ENCODE measurements at places on chromosomes 6 and 20.

GRCh38 chr20:48910347-48910781, 11.1 kb upstream of the ARFGEF2 start:
- no peak for DNase-seq

GRCh38 chr6:53293691-53294090, 55.1 kb downstream of the ELOVL5 start:
- no peak for DNase-seq

DNA sequence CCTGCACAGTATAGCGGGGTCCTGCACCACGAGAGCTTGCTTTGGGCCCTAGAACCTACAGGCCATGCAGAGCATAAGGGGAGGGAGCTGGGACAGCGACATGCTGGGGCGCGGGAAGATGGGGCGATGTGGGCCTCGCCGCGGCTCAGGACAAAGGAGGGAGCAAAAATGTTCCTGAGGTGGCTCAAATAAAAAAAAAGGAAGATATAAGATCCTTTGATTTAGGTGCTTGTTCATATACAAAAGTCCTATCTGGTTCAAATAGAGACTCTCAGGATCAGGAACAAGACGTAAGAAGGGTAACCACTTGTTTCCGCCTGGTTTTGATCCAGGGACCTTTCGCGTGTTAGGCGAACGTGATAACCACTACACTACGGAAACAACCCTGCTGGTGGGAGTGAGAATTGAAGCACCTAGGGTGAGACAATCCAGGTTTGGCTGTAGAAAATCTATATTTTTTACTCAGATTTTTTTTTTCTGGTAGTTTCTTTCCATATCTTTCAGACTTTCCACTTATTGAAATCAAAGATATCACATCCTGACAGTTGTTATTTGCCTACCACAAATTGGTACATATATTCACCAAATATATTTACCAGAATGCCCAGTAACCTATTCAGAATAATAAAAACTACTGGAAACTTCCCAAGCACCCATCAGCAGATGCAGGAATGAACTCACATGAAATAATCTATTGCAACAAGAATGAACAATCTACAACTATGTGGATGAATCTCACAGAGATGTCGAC, 177.9 kb upstream of the ZNF184 start:
- DNase-seq: no peak

GRCh38 chr6:130482645-130483390, 117.0 kb downstream of the TMEM200A start:
- no peak for DNase-seq

DNA sequence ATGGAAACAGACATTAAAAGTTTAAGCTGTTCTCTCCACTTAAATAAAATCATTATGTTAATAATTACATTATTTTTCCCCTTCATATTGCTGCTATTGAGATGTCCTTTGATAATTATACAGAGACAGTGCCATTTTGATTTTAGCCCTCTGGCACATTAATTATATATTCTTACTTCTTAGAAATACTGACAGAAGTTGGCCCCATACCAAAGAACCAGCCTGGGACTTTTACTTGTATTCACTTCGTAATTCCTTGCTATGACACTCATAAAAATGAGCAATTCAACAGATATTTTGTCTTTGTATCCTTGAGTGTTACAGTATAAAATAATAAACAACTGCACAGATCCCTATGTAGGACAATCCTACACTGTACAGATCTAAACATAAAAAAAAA, 743.7 kb downstream of the TBC1D32 start:
- no peak for DNase-seq

DNA sequence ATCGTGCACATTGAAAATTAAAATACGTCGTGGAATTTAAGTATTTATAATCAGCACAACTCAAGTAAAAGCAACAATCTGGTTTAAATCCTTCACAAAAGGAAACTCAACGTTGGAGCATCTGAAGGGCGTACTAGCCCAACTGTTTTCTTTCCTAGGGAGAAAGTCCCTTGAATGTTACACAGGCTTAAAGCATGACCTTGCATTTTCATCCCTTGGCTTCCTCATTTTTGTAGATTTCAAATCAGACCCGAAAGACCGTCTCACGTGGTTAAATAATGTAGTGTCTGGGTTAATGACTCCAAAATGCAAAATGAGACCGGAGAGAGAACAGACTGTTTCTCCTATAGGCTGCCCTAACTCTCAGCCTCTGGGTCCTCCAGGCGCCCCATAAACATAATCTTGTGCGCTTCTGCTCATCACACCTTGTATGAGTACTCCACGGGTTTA, 249.2 kb upstream of the RREB1 start:
- DNase-seq: no peak

DNA sequence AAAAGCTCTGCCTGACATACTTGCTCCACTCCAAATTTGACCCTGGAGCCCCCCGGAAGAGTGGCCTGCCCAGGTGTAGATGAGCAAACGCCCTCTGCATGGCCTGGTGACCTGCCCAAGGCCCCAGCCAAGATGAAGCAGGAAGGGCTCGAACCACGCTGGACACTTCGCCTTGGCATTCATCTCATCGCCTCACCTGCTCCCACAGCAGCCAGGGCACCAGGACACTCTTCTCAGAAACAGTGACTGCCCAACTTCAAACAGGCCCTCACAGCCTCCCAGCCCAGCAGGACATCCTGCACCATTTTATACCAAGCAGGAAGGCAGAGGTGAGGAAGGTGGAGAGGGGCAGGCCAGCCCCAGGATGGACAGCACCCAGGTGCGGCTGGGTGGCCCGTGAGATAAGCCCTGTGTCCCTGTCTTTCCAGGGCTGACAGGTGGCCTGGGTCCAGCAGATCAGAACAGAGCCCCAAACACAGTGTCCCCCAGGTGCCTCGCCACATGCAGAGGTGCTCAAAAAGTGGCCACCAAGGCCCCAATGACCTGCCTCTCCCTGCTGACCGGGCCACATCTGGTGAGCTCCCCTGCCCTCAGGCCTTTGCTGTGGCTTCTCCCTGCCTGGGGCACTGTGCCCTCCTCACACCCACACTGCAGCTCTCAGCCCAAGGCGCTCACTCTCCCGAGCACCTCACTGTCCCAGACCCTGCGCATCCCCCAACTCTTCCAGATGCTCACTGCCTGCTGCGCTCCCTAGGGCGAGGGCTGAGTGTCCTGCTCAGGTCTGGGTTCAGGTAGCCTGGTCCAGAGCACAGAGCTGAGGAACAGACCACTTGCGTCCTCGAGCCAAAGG, 7.2 kb downstream of the ACSS1 start:
- no peak for DNase-seq

- DNase-seq: no peak
Observed at GRCh38 chr6:122408240-122408639, 8.8 kb downstream of the HSF2 start.

DNA sequence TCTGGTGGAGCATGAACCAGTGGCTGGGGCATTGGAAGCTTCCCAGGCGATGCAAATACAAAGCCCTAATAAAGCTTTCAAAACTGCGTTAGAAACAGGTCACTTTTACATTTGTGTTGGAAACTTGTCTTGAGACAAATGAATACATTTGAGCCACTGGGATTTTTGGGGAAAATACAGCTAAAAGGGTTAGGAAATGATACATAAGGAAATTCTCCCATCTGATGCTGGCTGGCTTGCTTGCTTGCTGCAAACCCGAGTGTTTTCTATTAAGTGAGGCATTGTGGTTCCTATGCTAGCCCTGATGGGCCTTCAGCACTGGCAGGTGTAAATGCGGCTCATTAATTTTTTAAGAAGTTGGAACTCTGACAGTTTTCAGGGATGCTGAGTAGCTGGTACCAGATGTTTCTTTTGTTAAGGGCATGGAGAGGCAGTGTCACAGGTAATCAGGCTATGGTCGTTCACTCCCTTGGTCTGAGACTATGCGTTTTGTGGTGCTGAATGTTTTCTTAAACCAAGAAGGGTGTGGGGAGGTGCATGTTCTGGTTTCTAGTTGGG, 35.2 kb downstream of the RREB1 start:
- DNase-seq: no peak

GRCh38 chr6:138752017-138752416, 21.6 kb upstream of the CCDC28A start:
- no peak for DNase-seq

DNA sequence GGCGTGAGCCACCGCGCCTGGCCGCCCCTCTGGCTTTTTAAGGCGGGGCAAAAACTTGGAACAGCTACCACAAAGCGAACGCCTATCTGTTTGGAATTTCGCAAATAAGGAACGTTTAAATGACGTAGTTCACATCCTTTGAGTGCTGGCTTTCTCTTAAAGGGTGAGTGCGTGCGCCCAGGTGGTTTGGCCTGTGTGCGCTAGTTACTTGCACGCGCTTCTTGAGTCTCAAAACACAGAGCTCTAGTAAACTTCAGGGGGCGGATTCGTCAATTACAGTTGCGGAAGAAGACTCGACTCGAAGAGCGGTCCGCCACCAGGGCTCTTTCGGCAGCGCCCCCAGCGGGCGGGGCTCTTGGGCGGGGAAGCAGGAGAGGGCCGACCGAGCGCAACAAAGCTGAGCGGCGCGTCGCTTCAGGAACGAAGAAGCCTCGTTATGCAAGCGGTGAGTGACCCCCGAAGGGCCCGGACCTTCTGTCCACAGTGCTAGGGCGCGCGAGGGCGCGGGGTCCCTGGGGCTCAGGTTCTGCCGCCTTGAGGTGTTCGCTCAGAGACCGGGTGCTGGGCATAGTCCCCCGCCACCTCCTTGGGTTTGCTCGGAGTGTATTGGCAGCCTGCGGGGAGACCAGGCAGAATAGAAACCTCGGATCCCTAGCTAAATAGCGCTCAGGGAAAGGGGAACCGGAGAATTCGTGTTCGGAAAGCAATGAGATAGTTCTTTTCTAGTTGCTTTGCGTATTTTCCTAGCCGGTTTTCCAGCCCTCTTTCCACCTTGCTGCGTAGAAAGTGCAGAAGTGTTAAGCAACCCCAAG, at the start of gene SYCP2L:
TSS of gene SYCP2L (plus strand) at position 362 of the 812 bp plus-strand sequence. CDS start at position 437, 75 bp downstream.
- DNase-seq: no peak

- DNase-seq: no peak
Observed at GRCh38 chr20:58599966-58600365, 51.1 kb upstream of the STX16 start.

GRCh38 chr6:90195094-90195829, 101.4 kb downstream of the BACH2 start:
- DNase-seq: no peak

- no peak for DNase-seq
Observed at GRCh38 chr6:7267466-7268091, 45.4 kb downstream of the SSR1 start.

- no peak for DNase-seq
Observed at GRCh38 chr20:5797843-5798462, 47.8 kb downstream of the SHLD1 start.

DNA sequence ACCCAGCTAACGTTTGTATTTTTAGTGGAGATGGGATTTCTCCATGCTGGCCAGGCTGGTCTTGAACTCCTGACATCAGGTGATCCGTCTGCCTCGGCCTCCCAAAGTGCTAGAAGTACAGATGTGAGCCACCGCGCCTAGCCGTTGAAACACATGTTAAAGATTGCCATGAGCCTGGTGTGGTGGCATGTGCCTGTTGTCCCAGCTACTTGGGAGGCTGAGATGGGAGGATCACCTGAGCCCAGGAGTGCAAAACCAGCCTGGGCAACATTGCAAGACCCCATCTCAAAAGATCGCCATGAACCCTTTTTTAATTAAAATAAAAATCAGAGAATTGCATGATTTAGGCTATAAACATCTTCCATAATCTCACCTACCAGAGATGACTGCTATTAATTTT, 2.7 kb downstream of the EFCAB8 start:
- DNase-seq: no peak

DNA sequence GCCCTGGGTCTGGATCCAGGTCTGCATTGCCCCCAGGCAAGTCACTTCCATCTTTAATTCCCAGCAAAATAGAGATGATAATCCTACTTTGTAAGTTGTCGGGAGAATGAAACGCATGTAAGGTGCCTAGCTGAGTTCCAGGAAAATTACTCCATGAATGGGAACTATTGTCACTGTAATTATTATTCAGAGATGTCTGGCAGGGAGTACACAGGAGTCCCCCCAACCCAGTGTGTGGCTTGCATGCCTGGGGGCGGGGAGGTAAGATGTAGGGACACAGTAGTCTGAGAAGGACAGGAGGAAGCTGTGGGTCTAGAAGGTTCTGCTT, 85.4 kb downstream of the CD40 start:
- no peak for DNase-seq

GRCh38 chr6:141610741-141611140, 522.0 kb upstream of the GJE1 start:
- no peak for DNase-seq

DNA sequence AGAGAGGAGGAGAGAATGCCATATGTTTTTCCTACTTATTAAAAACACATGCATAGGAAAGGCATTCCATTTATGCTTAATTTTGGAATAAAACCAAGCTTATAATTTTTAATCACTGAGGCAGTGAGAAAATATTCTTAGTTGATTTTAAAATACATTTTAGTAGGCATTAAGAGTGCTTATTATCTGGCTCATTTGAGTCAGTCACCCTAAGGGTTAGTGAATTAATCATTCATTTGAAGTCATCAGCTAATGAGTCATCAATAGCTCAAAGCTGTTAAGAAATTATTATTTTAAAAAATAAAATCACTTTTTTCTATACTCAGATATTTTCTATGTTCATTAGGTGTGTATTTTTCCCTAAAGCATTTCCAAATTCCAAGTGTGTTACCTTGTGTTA, 81.6 kb downstream of the TMEM200A start:
- no peak for DNase-seq

GRCh38 chr6:115898246-115898645, 162.4 kb downstream of the FRK start:
- DNase-seq: no peak

- DNase-seq: no peak
Observed at GRCh38 chr6:122352981-122353664, 46.3 kb upstream of the HSF2 start.

DNA sequence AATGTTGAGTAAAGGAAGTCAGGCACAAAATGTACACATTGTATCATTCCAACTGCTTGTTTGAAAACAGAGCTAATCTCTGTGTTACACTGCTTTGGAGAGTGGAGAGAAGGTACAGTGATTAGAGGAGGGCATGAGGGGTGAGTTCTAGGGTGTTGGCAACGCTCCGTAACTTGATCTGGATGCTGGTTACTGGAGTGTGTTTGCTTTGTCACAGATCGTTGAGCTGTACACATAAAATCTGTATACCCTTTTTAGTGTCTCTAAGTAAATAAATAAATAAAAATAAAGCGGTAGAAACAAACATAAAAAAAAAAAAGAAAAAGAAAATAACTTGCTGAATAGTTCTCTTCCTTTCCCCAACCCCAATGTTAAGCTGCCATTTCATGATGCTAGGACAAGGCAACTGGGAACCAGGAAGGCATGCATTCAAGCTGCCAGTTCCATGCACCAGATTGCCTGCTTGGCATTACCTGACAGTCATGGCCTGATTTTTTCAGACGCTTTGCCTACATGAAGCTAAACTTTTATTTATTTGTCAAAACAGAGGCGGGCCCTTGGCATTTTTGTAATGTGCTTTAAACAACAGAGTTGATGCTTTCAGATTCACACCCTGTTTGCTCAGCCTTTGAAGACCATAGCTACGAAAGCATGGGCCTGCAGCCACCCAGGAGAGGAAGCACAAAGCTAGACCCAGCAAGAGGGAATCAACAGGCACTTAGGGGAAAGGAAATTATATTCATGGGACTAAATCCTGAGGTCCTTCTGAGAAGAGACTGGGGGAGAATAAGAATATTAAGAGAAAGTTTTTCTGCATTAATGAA, 21.2 kb downstream of the TNFRSF21 start:
- DNase-seq: no peak

GRCh38 chr6:110524305-110524704, 47.9 kb upstream of the SLC22A16 start:
- no peak for DNase-seq

All from stimulated activated CD4-positive, alpha-beta T cell treated with anti-CD3 and anti-CD28 coated beads, TNF-alpha, amount 100 ng/mL, for 1 hour (primary cell).